ENCODE measurements at places on chromosomes 12 and 14. TPM values are rescaled to one million over a fixed set of nuclear protein-coding genes. Genes with fewer than 3 reads are reported as not detected.

- DNase-seq = no peak
These were observed 1207.4 kb downstream of the TMEM121 start for GRCh38 chr14:106733771-106734170.

GRCh38 chr12:10154145-10154496 lies 17.8 kb downstream of the OLR1 start:
- DNase-seq = no peak

DNA sequence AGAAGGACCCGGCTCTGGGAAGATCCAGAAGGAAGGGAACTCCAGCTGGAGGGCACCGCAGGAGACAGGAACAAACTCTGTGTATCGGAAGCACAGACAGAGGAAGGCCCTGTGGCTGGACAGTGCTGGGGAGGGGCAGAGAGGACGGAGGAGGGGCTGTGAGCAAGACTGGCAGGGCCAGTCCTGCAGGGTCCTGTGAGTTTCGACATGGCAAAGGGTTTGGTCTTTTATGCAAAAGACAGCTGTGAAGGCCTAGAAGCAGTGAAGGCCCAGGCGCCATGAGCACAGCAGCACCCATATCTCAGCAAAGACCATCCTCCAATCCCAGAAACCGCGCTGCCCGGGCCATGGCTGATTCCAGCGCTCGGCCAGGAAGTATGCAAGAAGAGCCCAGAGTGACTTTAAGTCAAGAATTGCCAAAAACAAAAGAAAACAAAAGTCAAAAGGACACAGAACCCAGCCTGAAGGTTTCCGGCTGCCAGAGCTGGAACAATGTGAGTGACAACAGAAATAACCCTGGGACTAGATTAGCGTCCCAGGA lies 126.5 kb downstream of the NCOR2 start:
- peak; percentile 49 for DNase-seq

GRCh38 chr14:21091821-21092272 lies 6.6 kb downstream of the ZNF219 start:
- DNase-seq = no peak

DNA sequence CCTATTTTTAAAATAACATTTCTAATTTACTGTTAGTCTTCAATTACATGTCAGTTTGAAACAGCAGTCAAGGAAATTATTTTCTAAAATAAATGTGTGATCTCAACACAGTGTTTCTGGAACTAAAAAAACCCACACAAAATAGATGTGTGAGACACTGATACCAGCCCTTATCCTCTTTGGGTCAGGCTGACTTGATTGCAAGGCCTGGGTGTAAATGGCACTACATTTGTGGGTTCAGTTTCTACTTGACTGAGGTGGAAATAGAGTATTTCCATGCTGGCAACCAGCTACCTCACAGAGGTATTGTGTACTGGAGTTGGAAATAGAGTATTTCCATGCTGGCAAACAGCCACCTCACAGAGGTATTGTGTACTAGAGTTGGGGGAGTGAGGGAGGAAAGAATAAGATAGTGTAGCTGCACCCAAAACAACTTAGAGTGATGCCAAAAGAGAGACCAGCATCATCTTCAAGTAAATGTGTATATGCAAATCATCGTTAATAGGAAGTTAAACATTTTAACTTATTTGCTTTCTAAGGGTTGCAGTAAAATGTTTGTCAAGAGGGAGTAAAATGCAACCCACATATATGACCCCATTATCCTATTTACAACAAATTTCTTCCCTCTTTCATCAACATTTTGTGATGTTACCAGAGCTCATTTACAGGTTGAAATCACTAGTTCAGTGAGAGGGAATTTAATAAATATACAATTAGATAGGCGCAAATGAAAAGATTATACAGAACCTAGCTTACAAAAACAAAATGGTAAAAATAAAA lies 10.7 kb upstream of the LYZ start:
- no peak for DNase-seq

DNA sequence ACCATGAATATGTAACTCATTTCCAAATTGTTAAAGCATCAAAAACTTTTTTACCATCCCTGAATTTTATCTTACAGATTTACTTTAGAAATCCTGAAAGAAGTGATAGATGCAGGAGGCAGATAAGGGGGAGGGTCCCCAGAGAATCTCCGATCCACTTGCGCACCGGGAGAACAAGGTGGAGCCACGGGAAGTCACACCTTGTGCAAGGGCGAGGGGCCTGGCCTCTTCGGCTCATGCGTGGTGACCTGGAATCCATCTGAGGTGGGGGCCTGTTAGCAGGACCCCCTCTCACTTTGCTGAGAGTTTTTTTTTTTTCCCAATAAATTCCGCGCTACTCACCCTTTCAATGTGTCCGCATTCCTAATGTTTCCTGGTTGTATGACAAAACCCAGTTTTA lies 80.2 kb upstream of the CDKN3 start:
- DNase-seq = no peak

SLC38A4 gene
- 5.5 TPM for polyA plus RNA-seq

GNB3 gene
- 3.7 TPM for polyA plus RNA-seq

NFE2 gene
- 0.34 TPM for polyA plus RNA-seq

GLI1 gene
- polyA plus RNA-seq = 0.40 TPM

MYF6 gene
- 0.07 TPM for polyA plus RNA-seq

CPNE6 gene
- polyA plus RNA-seq = not detected

COQ10A gene
- polyA plus RNA-seq = 16.2 TPM

HOXC4 gene
- polyA plus RNA-seq = 0.17 TPM
